ENCODE measurements at places on chromosomes 13 and 19.

- DNase-seq = no peak
Observed at GRCh38 chr19:16915135-16915534, 26.3 kb downstream of the F2RL3 start.

GRCh38 chr13:50537029-50537428, 306.5 kb downstream of the DLEU7 start:
- DNase-seq = no peak

DNA sequence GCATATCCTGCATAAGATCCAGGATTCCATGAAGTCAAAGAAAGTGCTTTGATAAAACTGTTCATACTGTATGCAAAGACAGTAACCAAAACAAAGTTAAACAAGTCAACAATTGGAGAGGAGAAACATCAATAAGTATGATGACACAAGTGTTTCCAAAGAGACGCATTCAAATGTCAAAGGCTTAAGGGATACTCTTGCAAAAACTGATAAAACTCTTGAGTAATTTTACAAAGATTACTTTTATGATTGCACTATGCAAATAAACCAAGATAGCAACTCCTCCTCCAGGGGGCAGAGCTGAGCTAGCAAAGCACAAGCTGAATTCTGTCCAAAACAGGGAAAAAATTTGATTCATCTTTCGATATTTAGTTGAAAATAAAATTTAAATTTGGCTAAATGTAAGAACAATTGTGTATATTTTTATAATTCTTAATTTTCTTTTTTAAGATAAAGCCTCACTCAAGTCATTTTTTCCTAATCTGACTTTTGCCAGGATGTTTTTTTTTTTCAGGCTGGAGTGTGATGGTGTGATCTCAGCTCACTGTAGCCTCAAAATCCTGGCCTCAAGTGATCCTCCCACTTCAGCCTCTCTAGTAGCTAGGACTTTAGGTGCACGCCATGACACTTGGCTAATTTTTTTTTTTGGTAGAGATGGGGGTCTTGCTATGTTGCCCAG, 84.0 kb downstream of the MZT1 start:
- peak; percentile 28 for DNase-seq

DNA sequence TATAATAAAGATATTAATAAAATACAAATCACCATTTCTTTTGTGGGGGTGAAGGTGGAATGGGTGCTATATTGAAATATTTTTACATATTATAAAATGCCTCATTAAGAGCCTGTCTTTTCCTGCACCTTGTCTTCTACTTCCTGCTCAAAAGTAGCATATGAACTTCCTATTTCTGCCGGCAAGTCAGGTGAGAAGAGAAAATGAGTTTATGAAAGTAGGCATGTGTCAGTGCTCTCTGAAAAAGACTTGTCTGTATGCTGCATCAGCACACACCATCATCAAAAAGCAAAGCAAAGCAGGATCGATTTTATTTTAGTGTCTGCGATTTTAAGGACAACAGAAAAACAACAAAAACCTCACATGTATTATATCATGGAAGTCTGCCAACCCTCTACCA, 114.2 kb downstream of the RAP2A start:
- no peak for DNase-seq

DNA sequence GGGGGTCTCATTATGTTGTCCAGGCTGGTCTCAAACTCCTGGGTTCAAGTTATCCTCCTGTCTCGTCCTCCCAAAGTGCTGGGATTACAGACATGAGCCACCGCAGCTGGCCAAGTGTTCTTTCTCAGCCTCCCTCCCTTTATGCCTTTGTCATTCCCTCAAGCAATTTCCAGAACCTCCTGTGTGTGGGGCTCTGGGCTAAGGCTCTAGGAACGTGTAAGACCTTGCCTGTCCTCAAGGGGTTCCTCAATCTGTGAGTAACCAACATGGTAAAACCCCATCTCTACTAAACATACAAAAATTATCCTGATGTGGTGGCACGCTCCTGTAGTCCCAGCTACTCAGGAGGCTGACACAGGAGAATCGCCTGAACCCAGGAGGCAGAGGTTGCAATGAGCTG, 15.5 kb upstream of the SPACA4 start:
- no peak for DNase-seq

DNA sequence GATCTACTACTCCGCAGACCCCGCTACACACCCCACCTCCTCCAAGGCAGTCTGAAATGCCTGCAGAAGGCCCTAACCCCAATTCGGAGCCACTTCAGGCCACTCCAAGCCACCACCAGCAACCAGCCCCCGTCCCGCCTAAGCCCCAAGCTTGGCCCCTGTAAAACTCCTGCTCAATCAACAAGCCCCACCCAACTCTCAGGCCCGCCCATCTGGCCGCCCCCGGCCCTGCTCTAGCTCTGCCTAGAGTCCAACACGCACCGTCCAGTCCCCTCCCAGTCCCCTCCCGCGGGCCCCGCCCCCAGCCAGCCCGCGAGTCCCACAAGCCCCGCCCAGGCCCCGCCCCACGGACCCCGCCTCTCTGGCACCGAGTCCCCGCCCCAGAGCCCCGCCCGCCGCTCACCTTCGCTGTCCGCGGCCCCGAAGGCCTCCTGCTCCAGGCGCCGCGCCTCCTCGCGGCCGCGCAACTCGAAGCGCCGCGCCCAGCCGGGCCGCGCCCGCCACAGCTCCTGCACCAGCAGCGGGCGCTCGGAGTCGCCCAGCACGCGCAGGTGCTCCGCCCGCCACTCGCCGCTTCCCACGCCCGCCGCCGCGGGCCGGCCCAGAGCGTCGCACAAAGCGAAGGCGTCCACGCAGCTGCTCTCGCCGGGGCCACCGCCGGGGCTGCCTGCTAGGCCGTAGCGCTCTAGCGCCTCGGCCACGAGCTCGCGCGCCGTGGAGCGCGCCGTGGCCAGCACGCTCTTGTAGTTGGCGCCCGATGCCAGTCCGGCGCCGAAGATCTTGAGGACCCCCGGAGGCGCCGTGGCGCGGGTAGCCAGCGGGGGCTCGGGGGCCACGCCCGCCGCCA, 1.6 kb downstream of the RASIP1 start:
- DNase-seq = peak; percentile 94

- DNase-seq = no peak
Observed at GRCh38 chr19:30629086-30629485, 256.9 kb downstream of the ZNF536 start.

DNA sequence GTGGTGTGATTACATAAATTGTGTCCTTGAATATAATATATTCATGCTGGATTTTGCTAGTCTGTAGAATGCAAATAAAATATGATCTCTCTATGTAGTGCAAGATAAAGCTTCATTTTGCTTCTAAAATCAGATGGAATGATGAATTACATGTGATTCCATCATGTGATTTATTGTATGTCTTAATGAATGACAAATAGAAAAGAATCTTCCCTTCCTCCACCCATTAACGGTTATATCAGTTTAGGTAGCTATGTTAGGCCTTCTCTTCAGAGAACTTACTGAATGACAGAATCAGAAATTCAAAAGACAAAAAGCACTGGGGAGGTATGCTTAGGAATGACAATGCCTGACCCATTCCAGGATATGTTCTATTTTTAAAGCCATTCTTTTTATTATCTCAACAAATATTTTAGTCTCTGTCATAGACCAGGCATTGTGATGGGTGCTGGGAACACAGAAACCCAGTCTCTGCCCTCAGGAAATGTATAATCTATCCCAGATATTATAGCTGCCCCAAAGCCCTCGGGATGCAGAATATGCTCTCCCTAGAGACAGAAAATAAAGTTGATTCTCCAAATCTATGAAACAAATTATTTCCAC, 90.6 kb downstream of the TEX26 start:
- no peak for DNase-seq

DNA sequence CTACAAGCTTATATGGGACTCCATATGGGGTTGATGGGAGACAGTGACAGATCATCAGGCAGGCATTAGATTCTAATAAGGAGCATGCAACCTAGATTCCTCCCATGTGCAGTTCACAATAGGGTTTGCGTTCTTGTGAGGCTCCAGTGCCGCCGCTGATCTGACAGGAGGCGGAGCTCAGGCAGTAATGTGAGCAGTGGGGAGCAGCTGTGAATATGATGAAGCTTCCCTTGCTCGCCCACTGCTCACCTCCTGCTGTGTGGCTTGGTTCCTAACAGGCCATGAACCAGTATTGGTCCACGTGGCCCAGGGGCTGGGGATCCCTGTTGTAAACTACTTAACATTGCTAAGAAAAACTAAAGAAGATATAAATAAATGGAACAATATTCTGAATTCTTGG, 378.4 kb downstream of the KCNRG start:
- peak; percentile 92 for DNase-seq

- peak; percentile 97 for DNase-seq
Observed at GRCh38 chr19:12793290-12794195, 2.3 kb downstream of the JUNB start.

DNA sequence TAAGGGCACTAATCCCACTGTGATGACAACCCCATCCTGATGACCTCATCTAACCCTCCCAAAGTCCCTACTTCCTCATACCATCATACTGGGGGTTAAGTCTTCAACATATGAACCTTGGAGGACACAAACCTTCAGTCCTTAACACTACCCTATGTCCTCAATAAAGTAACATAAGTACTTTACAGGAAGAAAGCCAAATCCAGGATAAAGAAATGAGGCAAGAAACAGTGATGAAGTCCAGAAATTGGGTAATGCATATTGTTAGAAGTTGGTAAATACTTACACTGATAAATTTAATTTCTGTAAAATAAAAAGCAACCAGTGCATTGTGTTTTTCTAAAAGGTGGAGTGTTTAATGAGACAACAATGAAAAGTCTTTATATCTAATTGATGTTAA, 284.8 kb upstream of the SOX21 start:
- no peak for DNase-seq

GRCh38 chr19:53158119-53158656, 665 bp downstream of the ZNF347 start:
- DNase-seq = peak; percentile 62

DNA sequence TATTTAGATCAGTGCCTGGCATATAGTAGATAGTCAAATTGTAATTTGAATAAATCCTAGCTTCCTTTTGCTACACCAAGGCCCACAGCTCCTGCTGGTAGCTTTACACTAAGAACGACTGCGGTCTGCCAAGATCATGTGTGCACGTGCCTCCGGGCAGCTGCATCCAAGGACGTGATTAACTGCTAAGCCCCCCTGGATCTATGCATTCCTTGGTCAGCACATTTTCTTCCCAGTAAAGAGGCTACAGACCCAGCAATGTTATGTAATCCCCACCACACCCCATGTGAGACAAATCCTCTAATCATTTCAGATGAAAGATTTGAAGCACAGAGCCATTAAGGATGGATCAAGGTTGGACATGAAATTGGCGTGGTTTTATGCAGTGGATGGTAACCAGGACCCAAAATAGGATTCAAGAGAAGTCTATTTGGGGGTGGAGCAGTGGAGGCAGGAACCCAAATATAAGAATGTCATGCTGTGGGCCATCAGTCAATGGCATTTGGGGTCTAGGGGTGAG, 65.2 kb upstream of the PEG3 start:
- peak; percentile 77 for DNase-seq

DNA sequence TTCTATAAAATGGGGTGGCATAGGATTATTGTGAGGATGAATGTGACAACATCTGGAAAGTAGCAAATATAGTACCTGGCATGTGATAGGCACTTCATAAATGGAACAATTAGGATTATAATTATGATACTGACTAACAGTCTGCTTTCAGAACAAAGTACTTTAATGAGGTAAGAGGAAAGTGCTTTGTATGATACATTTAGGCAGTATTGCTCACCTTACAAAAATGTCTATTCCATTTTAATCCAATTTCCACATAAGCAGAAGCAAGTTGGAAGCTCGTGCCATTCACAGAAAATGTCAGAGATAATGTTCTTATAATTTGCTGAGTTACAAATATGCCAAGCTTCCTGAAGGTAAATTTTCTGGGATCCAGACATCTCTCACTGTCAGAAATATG, 16.9 kb upstream of the HTR2A start:
- DNase-seq = no peak

- peak; percentile 63 for DNase-seq
Observed at GRCh38 chr13:112103260-112103838, 36.4 kb downstream of the SOX1 start.

GRCh38 chr13:67966065-67966464, 735.9 kb upstream of the PCDH9 start:
- DNase-seq = no peak

GRCh38 chr13:92177966-92178365, 779.5 kb downstream of the GPC5 start:
- peak; percentile 39 for DNase-seq

GRCh38 chr19:29527500-29528328, 1.9 kb downstream of the VSTM2B start:
- DNase-seq = no peak

DNA sequence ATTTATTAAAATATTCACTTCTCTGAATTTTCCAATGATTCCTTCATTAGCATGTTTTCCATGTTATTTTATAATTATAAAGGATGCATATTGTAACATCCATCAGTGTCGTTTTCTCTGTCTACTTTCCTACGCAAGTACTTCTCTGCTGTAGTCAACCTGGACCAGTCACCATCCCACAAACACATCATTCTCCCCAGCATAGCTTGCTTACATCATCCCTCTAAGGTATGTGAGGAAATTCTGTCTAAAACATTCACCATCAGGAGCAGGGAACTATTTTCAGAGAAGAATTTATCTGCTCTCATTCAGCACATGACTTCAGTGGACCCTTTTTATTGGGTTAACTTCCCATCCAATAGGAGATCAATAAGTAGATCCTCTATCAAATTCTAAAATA, 806.1 kb upstream of the ARGLU1 start:
- DNase-seq = no peak

- DNase-seq = no peak
Observed at GRCh38 chr13:90738881-90739280, 608.6 kb upstream of the MIR17HG start.

DNA sequence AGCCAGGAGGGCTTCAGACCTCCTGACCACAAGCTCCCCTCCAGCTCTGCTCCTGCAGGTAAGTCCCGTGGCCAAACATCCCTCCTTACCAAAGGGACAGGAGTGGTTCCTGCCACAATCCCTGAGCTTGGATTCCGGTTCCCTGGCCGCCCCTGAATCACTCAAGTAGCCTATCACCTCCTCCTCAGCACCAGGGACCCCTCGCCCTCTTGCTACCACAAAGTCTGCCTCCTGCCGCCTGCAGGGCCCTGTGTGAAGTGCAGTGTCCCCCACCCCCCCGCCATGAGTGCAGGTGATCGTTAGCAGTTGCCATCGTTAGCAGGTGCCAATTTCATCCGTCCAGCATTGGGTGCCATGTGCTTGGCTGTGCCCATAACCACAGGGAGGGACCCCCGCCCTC, 40.8 kb upstream of the RANBP3 start:
- DNase-seq = no peak

GRCh38 chr19:19366434-19367396, 38.8 kb upstream of the GATAD2A start:
- peak; percentile 80 for DNase-seq

All from eye (tissue), 1 donor.